ENCODE measurements at places on chromosomes 7 and 10.

GRCh38 chr10:8278099-8278498 is 223.6 kb downstream of the GATA3 start:
- DNase-seq, result no peak

- peak; percentile 29 for DNase-seq
These were observed at the start of gene AKR1E2 for GRCh38 chr10:4825868-4826791. Gene AKR1E2, plus strand, starts transcription at chr10:4826207. Its CDS starts 118 bp downstream, at chr10:4826325.

- no peak for DNase-seq
These were observed 64.1 kb downstream of the CXCL12 start for GRCh38 chr10:44320756-44321155.

DNA sequence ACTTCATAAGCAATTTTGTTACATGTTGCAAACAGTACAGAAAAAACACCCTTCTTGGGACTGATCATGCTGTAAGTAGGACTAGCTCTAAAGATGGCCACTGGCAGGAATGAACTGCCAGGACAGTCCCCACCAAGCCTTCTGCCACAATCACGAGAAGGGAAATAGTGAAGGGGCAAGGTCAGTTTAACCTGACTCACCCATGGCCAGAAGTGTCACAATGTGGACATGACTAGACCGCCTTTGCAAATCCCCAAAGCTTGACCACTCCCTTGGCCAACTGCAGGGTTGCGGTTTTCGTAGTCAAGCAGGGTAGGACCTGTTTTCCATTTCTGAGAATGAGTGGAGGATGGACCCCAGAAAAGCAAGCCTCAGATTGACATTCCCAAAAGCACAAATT is 19.4 kb upstream of the FRAT2 start:
- no peak for DNase-seq

DNA sequence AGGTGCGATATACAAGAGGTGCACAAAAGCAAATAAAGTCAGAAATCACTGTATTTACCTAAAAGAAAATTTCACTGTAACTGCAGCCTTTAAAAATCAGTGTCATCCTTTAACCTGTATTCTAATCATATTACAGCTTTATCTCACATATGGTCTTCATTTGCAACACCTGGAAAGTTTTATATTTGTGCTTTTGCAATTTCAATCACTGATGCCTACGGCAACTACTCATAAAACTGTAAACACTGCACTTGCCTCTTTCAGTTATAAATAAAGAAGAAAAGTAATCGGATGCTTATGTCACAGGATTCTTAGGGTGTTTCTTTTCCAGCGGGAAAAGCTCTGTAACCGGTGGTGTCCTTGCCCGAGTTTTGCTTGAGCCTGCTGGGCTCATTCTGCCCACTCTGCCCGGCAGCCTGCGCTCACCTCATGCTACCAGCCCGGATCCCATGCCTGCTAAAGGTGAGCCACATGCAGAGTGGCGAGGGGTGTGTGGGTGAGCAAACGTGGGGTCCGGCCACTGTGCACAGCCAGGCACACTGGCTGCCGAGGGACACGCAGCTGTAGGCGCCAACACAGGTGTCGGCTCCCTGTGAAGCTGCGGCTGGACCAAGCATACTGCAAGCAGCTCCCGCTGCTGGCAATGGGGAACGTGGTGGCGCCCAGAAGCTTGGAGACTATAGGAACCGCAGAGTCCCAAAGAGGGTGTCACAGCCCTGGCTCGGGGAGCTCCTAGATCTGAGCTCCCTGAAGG is 56.3 kb upstream of the ABCB5 start:
- no peak for DNase-seq

DNA sequence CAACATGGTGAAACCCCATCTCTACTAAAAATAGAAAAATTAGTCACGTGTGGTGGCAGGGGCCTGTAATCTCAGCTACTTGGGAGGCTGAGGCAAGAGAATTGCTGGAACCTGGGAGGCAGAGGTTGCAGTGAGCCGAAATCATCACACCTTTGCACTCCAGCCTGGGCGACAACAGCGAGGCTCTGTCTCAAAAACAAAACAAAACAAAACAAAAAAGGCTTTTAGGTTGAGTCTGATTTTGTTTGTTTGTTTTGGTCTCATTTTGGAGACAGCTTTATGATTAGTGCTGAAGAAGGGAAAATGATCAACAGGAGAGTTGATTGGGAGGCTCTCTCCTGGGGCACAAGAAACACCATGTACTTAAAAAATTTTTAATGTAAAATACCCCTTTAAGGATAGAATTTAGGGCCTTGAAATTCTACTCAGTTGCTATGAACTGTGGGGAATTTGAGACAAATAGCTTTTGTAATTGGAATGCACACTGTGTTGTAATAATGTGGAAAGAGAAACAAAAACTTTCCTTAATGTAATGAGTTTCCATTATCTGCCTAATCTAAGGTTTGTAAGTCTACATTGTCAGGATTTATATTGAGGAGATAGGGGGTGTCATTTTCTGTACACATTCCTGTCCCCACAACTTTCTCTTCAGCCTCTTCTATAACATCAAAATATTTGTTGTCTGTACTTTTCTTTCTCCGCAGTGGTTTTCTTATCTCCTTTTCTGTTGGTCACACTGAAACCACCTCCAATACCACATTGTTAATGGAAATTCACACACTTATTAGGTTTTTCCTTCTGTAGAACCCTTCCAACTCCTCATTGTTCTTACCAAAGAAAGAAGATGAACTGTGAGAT is 41.3 kb downstream of the ARID5B start:
- DNase-seq, result no peak

DNA sequence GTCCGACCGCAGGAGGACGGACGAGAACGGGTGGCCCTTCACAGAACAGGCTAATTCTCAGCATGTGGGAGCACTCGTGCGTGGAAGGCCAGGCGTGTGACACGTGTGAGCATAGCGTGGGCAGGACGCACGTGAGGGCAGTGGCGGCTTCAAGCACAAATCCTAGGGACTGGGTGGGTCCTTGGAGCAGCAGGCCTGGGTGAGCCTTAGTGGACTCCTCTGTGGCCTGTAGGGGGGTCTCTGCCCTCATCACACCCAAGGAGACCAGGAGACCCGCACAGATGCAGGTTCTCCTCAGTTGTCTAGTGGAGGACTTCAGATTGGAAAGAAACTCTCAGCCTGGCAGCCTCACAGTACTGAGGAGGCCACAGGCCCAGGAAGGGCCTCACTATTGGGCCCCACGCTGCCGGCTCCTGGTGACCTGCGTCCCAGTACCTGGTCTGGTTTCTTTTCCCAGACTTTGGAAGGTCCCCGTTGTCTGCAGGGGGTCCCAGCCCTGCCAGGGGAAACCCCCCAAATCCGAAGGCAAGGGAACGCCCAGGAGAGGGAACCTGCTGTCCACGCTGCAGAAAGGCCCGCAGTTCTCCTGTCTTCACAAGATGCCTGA is 49.1 kb upstream of the FAM20C start:
- DNase-seq, result no peak

- no peak for DNase-seq
These were observed 136.3 kb downstream of the SORCS1 start for GRCh38 chr10:107028236-107028635.

GRCh38 chr7:103648135-103648534 is 202.1 kb upstream of the SLC26A5 start:
- DNase-seq, result no peak

DNA sequence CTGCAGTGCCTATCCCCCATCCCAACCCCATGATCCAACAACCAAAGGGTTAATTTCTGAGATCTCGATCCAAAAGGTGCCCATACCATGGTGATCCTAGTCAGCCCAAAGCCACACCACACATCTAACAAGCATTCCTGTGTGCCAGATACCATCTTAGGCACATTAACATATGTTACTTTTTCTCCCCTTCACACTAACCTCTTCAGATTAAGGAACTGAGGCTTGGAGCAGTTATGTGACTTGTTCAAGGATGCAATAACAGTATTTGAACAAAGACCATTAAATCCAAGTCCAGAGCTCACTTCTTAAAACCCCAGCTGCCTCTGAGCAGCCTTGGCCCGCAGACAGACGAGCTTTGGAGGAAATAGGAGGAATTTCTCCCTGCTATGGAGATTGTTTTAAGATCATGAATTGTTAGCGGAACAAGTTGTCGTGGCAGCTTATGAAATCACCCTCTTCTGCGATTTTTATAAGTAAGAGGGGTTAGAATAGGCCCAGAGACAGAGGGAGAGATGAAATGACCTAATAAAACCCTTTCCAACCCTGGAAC is 327.2 kb downstream of the KCNMA1 start:
- no peak for DNase-seq

- no peak for DNase-seq
These were observed 29.0 kb downstream of the AGAP3 start for GRCh38 chr7:151115121-151115835.

- no peak for DNase-seq
These were observed 58.8 kb downstream of the CDK14 start for GRCh38 chr7:90654718-90655427.

- DNase-seq, result peak; percentile 55
These were observed 1.4 kb downstream of the OTUD1 start for GRCh38 chr10:23439961-23440889.

GRCh38 chr7:150734254-150734653 is 3.0 kb upstream of the GIMAP5 start:
- DNase-seq, result no peak

Measured in anterior cingulate cortex (tissue), 58 donors.